ENCODE measurements at places on chromosomes 13 and 19.

GRCh38 chr13:63208826-63209225 lies 1793.2 kb upstream of the PCDH20 start:
- DNase-seq, result no peak

DNA sequence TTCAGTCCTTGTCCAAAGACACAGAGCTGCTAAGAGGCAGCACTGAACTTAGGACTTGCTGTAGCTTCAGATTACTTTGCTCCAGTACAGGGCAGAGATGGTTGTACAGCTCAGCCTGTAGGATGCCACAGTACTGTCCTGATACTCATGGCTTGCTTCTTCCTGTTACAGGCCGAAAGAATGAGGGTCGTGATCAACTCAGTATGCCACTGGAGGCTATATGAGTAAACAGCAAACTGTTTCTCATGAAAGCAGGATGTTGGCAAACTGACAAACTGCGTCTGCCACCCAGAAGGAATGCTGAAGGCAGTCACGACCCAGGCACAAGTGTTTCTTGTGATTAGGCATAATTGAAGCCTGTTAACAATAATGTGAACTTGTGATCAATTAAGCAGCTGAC lies 2.8 kb downstream of the ZNF749 start:
- DNase-seq, result no peak

GRCh38 chr13:101401196-101401595 lies 15.1 kb downstream of the NALCN start:
- no peak for DNase-seq

GRCh38 chr13:80437231-80437630 lies 96.3 kb upstream of the SPRY2 start:
- DNase-seq, result no peak

- no peak for DNase-seq
Observed at GRCh38 chr13:111549464-111549863, 229.0 kb downstream of the TEX29 start.

DNA sequence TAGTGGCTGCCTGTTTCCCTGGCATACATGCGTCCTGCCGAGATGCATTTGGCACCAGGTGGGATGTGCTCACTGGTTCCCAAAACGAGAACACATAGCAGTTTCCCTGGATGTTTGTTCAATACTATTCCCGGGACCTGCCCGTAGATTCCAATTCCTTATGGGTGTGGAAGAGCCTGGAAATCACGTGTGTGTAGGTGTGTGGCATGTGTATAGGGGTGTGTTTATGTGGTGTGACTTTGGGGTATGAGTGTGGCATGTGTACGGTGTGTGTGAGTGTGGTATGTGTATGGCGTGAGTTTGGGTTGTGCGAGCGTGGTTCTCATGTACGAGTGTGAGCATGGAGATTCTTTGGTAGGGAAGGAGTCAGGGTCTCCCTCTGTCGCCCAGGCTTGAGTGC lies 2.9 kb upstream of the F7 start:
- DNase-seq, result no peak

DNA sequence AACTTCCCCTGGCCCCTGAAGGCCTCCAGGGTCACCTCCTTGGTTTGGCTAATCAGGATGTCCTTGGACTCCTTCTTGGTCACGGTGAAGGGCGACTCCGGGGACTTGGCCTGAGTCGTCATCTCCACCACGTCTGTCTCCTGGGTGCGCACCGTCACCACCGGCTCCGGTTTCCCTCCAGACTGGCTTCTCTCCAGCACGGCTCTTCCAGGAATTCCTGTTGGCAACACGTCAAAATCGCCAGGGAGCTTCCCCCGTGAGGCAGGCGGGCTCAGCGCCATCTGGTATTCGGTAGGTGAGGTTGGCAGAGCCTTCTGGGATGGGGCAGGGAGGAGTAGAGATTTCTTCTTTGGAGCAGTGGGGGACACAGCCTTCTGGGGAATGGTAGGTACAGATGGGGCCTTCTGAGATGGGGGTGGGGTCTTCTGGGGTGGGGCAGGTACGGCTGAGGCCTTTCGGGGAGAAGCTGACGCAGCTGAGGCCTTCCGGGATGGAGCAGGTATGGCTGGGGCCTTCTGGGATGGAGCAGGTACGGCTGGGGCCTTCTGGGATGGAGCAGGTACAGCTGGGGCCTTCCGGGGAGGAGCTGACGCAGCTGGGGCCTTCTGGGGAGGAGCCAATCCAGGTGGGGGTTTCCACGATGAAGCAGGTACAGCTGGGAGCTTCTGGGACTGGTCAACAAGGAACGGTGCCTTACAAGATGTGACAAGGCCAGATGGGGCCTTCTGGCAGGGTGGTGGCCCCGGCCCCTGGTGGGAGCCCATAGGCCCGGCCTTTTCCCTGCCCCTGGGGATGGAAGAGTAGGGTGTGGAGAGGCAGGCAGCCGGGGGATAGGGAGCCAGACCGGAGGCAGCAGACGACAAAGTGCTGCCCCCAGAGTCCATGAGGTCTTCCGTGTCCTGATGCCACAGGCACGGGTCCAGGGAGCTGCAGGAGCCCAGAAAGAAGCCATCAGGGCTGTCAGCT lies 3.8 kb downstream of the GARIN5B start:
- peak; percentile 34 for DNase-seq

- no peak for DNase-seq
Observed at GRCh38 chr13:63909726-63910375, 2494.2 kb upstream of the PCDH20 start.

GRCh38 chr13:45788011-45788410 lies 63.5 kb downstream of the SIAH3 start:
- no peak for DNase-seq

DNA sequence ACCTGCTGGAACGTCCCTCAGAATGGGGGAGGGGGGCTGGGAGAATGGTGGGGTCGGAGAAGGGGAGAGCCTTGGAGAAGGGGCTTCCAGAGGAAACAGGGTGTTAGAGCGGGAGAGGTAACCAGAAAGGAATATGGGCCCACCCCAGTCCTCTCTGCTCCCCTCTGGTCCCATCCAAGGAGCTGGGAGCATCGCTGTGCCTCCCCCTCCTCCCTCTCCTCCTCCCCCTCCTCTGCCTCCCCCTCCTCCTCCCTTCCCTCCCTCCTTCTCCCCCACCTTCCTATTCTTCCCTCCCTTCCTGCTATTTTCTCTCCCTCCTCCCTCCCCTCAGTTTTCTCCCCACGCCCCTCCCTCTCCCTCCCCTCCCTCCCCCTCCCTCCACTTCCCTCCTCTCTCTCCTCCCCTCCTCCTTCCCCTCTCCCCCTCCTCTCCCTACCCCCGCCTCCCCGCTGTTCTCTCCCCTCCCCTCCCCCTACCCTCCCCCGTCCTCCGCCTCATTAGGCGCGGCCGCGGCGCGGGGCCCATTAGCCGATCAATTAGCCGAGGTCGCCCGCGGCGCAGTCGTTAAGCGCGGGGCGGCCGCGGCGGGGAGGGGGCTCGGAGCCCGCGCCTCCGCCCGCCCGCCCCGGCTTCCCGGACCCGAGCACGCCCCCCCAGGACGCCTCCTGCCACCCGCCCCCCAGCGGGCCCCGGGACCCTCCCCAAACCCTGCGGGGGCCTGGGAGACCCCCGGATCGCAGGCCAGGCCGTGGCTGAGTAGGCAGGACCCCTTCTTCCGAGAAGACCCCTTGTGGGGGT lies 15.4 kb downstream of the TLE5 start:
- DNase-seq, result no peak

DNA sequence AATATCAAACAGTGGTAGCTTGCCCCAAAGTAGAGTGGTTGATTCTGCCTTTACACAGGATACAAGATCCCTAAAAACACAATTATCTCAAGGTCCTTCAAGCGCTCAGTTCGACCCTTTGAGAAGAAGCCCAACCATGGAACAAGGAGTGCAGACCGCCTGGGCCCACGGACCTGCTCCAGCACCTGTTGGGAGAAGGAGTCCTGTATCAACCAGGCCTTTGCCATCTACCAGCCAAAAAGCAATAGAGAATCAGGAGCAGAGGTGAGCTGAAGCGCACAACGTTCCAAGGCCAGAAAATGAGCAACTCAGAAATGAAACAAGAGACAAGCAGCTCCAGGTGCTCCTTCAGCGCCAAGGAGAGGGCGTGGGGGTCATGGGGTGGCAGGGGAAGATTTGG lies 6.3 kb upstream of the LILRB3 start:
- DNase-seq, result no peak

Data from SHP77 (cell line).